ENCODE measurements at places on chromosomes 3 and 15. TPM values are rescaled to one million over a fixed set of nuclear protein-coding genes. Genes with fewer than 3 reads are reported as not detected.

The MUC13 gene
- not detected for total RNA-seq

The GOLGA8J gene
- not detected for total RNA-seq

The GPR149 gene
- total RNA-seq, result not detected

DNA sequence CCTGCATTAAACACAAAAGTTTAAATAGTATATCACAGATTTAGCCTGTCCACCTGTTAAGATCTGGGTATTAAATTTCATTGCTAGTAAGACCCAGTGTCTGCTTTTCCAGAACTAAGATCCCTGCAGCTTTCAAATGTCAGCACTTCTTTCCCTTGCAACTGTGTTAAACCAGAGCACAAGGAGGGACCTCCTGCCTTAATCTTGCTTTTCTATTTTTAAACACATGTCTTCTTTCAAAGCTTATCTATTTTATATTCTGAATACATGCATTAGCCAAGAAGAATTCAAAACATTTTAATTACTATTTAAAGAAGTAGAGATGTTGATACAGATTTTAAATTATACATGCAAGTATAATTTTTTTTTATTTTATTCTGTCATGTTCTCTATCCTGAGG is 315.1 kb downstream of the ARPP21 start:
- no peak overlapping the region for H3K27ac ChIP-seq
- H3K4me3 ChIP-seq, result no peak overlapping the region
- H3K27me3 ChIP-seq, result no peaks in the 10 kb centered on the region
- H3K36me3 ChIP-seq, result no peaks in the 10 kb centered on the region

DNA sequence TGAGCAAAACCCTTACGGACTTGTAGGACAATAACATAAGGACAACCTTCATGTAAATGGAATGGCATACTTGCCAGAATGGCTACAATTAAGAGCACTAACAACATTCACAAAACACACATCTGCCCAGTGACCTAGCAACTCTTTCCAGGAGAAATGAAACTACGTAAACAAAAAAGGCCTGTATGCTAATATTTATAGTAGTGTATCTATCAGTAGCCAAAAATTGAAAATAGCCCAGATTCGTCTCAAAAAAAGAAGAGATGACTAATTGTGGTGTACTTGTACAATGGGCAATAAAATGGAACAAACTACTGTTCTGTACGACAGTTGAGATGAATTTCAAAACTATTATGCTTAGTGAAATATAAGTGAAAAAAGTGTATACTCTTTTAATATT is 38.4 kb downstream of the CMC1 start:
- H3K4me1 ChIP-seq, result no peaks in the 10 kb centered on the region
- DNase-seq, result no peak
- H3K27me3 ChIP-seq, result no peaks in the 10 kb centered on the region
- no peak overlapping the region for H3K4me3 ChIP-seq
